ENCODE measurements at places on chromosomes 2 and 18.

- DNase-seq = peak; percentile 23
Measured at GRCh38 chr18:11951390-11951851, 29.9 kb upstream of the IMPA2 start.

GRCh38 chr18:47244086-47244485 lies 7.4 kb downstream of the SKOR2 start:
- DNase-seq = no peak

DNA sequence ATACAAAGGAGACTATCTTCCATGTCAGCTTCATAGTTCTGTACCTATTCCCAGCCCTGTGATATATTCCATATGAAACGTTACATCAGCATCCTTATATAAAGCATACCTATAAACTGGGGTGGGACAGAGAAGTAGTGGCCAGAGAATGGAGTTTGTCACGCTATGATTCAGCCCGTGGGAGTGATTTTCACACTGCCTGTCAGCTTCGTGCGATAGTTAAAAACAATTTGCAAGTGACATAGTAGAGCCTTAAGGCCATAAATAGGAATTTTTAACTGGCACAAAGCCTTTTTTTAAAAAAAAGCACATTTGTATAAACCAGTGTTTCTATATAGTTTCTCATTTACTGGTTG lies 30.2 kb downstream of the PKP4 start:
- DNase-seq = no peak

DNA sequence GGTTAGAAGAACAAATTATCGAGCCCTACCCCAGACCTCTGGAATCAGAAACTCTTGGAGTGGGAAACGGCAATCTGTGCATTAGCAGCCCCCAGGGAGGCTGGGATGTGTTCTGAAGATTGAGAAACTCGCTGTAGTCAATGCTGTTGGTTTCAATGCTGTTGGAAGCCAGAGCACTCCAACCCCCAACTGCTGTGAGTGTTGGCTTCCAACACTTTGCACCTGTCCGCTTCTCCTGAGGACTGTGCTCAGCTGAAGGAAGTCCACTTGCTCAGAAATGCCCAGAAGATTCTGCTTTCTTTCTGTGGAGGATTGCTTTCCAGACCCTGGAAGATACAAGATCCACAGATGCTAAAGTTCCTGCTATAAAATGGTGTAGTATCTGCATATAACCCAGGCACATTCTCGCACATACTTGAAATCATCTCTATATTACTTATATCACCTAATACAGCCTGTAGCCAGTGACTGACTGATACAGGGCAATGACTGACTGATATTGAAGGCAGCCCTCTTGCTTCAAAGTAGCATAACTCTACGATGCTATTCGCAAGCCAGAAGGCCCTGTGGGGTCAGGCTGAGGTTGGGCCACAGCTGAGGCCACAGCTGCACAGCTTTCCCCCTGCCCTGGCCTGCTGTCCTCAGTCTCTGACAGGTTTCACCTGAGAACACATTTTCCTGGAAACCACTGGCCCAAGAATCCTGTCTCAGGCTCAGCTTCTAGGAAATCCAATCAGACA lies 757.7 kb upstream of the ID2 start:
- no peak for DNase-seq

- no peak for DNase-seq
Measured at GRCh38 chr2:86603905-86604304, 19.8 kb downstream of the RNF103 start.

DNA sequence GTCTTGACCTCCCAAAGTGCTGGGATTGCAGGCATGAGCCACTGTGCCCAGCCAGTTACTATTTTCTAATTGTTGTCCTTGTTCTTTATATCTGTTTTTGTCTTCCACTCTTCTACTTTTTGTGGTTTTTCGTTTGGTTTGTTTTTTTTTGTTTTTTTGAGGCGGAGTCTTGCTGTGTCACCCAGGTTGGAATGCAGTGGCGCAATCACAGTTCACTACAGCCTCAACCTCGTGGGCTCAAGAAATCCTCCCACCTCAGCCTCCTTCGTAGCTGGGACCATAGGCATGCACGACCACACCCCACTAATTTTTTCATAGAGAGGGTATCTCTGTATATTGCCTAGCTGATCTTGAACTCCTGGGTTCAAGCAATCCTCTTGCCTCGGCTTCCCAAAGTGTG lies 100.7 kb downstream of the EHBP1 start:
- DNase-seq = no peak

DNA sequence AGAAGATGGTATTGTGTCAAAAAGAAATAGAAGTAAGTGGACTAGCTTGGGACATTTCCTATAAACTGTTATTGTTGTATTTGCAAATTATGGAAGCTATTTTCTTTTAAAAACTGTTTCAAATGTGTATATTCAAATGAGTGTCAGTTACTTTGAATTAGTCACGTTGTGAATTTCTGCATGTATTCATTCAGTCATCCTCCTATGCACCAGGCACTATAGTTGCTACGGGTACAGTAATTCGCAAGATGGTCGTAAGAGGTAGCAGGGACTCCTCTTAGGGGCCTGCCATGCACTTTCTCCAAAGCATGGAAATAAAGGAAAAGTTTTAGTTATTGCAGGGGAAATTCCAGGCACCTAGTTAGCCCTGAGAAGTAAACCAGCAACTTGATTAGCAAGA lies 51.3 kb downstream of the FAM161A start:
- no peak for DNase-seq
